ENCODE measurements at places on chromosomes 3 and 15.
A peak's percentile ranks its signal among the peaks of the same experiment; 100 is the strongest.

DNA sequence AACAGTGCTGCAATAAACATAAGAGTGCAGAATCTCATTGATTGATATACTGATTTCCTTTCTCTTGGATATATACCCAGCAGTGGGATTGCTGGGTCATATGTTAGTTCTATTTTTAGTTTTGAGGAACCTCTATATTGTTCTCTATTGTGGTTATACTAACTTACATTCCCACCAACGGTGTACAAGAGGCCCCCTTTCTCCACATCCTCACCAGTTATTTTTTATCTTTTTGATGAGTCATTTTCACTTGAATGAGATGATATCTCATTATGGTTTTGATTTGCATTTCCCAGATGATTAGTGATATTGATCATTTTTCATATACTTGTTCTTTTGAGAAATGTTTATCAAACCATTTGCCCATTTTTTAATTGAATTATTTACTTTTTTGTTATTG is 12.4 kb upstream of the IREB2 start:
- peak; percentile 23 for DNase-seq

DNA sequence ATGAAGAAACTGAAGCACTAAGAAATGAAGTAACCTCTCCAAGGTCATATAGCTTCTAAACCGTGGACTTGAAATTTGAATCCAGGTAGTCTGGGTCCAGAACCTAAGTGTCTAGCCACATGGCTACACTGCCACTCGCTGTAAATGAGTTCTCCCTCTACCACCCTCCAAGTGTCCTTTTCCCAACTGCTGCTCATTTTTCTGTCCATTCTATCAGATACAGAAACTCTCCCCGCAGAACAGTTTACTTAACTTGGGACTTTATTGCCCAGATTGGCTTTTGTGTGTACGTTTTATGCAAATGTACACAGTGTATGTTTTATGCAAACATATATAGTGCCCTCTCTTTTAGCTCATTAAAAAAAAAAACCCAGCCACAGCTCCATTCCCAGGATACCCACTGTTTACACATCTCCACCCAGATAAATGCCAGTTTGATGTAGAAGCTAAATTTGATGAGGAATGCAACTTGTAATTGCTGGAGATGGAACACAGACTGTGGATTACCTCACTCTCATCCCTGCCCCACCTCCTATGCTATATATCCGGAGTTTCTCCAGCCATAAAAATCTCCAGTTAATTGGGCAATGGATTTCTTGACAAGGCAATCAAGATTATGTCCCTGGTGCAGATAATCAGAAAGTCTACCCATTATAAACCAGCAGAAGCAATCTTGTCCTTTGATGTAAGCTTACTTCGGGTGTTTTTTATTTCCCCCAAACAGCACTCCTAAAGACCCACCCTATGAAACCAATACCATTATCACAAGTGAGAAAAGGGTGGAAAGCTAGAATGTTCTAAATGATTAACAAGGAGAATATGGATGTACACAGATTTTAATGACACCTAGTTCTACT is 42.0 kb downstream of the THBS1 start:
- no peak for DNase-seq

- no peak for DNase-seq
Observed at GRCh38 chr3:155604967-155605366, 139.9 kb downstream of the PLCH1 start.

- DNase-seq: no peak
Observed at GRCh38 chr15:26294059-26294689, 431.0 kb upstream of the ATP10A start.

DNA sequence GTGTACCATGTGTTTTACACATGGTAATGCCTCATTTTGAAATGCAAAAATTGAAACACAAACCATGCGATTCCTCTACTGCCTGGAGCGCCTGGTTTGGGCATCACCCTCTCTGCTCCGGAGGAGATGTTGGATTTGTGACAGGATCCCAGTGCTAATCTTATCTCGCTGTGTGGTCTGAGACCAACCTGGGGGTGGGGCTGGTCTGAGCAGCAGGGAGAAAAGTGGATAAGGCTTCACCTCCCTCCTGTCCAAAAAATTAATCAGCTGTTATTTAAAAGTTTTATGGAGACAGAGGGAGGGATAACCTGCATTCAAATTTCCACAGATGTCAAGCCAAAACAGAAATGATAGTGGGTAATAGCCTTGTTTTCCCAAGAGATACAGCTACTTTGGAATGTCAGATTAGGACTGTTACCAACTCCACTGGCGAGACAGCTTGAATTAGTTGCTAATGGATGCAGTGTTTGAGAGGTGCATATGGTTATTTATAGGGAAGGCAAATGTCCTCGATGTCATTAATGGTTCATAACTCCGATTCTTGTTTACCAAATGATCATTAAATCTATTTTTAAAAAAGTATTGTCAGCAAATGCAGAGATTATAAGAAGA is 54.0 kb upstream of the SKOR1 start:
- DNase-seq: no peak

- DNase-seq: no peak
Observed at GRCh38 chr3:123070510-123070909, 3.7 kb downstream of the PDIA5 start.

- DNase-seq: no peak
Observed at GRCh38 chr3:87136066-87136596, 91.0 kb upstream of the CHMP2B start.

- DNase-seq: no peak
Observed at GRCh38 chr15:50653156-50653743, 33.3 kb downstream of the TRPM7 start.

- no peak for DNase-seq
Observed at GRCh38 chr15:49905221-49905620, 213.8 kb downstream of the ATP8B4 start.

DNA sequence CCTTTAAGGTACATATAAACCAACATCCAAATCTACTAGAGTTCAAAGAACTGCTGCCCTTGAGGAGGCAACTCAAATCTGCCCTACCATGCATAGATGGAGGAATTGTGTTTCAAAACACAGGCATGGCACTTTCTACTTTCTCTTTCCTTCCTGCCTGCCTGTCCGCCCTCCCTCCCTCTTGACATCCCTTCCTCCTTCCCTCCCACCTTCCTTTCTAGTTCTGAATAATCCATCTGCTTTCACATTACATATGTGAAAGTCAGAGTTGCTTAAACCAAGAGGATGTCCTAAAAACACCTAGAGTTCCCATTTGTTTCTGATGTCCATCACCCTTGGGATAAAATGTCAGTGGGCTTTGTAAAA is 537.6 kb downstream of the FOXP1 start:
- DNase-seq: no peak

DNA sequence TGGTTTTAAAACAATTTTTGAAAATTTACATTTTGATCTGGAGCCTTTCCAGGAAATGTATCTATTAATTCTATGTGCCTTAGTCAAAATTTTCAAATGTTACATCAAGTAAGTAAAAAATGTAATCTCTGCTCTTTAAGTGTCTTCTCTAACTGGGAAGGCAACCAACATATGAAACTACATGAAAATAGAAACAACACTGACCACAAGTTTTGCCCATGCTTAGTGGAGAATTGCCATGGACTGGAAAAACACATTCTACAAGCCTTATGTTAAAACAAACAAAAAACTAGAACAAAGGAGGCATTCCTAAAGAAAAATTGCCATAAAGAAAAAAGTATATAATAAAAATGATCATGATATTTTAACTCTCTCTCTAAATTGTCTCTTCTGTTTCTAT is 75.9 kb upstream of the SPRED1 start:
- no peak for DNase-seq

GRCh38 chr15:27487846-27488245 is 516.9 kb downstream of the GABRG3 start:
- DNase-seq: no peak

GRCh38 chr3:172581757-172582166 is 58.5 kb upstream of the TNFSF10 start:
- DNase-seq: no peak

DNA sequence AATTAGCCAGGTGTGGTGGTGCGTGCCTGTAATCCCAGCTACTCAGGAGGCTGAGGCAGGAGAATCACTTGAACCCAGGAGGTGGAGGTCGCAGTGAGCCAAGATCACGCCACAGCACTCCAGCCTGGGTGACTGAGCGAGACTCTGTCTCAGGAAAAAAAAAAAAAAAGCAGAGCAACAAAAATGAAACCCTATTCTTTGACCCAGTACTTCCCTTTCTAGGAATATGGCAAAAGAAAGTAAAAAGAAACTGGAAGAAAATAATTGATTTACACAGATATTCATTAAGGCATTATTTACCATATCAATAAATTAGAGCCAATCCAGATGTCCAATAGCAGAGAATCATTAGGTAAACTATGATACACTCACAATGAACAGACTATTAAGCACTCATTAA is 67.0 kb downstream of the GSK3B start:
- DNase-seq: no peak

- DNase-seq: no peak
Observed at GRCh38 chr3:42668413-42668760, 14.9 kb downstream of the ZBTB47 start.

- DNase-seq: no peak
Observed at GRCh38 chr3:153591561-153592245, 429.7 kb downstream of the RAP2B start.

DNA sequence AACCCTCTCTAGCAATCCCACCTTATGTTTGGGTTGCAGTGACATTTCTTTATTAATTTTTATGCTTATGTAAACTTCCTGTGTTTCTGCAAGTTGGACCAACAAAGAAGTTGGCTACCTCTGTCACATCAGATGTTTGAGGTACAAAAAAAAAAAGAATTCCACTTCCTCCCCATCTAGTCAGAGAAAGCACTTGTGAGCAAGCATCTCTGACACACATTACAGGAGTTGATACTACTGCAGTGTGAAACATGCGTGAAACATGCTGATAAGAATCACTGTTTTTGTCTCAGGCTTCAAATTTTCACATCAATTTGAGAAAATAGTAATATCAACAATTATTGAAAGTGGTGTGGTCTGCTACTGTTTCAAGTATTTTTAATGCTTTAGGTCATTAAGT is 1.3 kb downstream of the SCAANT1 start:
- no peak for DNase-seq

DNA sequence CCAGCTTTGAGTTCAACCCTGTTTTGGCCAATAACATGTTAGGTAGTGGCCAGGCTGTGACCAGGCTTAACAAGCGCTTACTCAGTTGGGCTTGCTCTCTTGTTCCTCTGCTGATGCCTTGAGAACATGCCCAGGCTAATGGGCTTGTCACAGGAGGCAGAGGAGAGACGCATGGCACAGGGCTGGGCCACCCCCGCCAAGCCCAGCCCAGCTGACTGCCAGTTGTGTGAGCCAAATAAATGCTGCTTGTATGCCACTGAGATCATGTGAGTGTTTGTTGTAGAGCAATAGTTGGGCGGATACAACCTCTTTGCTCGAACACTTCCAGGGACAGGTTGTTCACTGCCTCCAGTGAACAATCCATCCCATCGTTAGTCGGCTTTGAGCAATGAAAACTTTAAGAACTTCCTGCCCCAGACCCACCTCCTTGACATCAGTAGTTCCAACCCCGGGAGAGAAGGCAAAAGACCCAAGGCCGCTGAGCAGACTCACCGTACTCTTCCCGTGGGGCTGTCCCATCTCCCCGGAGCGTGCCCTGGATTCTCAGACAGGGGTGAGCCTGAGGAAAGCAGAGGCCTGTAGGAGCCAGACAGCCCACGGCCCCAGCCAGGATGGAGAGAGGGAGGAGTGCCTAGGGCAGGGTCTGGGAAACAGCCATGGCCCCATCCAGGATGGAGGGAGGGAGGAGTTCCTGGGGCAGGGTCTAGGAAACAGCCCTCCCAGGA is 4.1 kb downstream of the PLA2G4F start:
- DNase-seq: no peak

DNA sequence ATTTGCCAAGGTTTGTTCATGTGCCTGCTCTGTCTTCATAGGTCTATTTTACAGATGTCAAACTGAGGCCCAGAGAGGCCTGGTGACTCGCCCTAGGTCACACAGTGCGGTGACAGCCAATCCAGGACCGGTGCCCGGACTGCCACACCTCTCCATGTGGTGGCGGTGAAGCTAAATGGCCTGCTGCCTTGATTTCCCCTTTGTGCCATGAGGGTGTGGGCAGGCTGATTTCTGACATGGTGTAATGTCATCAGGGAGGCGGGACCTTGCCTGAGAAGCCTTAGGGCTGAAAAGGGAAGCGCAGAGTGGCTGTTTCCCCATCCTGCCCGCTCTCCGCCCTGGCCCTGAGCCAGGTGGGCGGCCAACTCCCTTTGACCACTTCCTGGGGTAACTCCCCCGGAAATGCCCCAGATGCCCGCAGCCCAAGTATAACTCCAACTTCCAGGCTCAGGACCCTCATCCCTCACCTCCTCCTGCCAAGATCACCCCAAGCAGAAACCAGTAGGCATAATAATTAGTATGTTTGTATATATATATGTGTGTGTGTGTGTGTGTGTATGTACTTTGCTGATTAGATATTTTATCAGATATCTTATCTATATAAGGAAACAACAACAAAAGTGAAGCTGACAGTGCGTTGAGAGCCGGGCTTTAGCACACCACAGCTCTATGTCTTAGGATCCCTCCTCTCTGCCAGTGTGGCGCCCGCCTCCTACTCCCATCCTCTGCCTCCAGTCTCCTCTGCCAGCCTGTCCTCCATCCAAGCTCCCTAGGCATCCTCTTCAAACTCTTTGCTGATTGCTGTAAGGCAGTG is 63.9 kb downstream of the IQSEC1 start:
- peak; percentile 17 for DNase-seq

DNA sequence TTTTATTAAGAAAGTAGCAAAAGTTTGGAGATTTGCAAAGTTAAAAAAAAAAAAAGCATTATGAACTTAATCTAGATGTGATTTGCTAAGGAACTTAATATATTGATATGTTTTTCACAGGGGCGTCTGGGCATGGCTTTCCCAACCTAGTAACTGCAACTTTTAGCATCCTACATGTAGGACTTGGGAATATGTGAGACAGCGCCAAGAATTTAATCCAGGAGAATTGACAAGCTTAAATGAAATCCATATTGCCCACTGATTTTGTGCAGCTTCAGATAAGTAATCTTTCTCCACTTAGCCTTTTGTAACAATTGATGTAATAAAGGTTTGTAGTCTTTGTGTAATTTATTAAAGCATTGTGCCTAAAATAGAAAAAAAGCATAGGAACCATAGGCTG is 982 bp upstream of the GABPB1 start:
- DNase-seq: no peak

DNA sequence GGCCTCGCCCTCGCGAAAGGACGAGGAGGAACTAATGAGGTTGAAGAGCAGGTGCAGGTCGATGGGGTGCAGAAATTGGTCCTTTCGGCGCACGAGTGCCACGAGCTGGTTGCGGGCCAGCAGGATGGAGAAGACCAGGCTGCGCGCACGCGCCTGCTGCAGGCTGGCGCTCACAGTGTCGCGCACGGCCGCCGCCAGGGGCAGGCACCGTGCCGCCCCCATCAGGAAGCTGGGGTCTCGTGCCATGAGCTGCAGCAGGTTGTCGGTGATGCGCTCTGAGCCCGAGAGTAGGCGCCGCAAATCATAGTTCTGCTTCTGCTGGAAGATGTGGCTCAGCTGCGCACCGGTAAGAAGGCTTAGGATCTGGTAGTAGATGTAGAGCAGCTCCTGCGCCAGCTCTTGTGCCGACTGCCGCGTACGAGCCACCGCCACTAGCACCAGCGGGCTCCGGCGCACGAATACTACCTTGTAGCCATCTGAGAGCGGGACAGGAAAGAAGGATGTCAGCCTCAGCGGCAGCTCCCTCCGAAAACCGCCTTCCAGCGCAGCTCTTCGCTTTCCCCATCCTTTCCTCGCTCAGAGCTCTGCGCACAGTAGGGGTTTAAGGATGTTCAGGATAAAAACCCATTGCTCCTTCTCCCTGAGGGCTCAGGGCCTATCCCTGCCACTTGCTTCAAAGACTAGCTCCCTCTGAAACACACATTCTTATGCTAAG is 6.9 kb upstream of the MST1R start:
- no peak for DNase-seq
